Tibial nerve (tissue), 4 donors: ENCODE measurements at places on chromosomes 6 and 20.

DNA sequence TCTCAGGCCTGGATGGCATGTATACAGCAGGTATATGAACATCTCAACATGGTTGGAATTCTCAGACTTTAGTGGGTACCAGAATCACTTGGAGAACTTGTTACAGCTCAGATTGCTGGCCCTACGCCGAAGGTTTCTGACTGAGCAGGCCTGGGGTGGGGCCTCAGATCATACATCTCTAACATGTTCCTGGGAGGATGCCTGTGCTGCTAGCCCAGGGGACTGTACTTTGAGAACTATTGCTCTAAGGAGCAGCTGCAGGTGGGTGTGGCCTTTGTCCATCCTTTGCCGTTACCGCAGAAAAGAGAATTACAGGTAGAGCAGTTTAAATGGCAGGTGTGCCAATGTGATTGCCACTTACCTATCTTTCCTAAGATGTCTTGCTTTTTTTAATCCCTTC, 310.5 kb upstream of the JAG1 start:
- H3K4me1 ChIP-seq: peaks cover 6% of the 10 kb centered on the region
- H3K27ac ChIP-seq: no peak overlapping the region
- no peak for DNase-seq
- H3K4me3 ChIP-seq: no peak overlapping the region
- H3K27me3 ChIP-seq: no peaks in the 10 kb centered on the region

DNA sequence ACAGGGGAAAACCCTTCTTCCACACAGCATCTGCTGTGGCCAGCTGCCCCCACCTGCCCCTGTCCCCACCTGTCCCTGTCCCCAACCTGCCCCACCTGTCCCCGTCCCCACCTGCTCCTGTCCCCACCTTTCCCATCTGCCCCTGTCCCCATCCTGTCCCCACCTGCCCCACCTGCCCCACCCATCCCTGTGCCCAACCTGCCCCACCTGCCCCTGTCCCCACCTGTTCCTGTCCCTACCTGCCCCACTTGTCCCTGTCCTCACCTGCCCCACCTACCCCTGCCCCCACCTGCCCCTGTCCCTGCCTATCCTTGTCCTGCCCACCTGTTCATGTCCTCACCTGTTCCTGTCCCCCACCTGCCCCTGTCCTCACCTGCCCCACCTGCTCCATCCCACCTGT, 6.4 kb upstream of the MYT1 start:
- H3K4me1 ChIP-seq: no peaks in the 10 kb centered on the region
- H3K36me3 ChIP-seq: no peaks in the 10 kb centered on the region
- H3K27me3 ChIP-seq: peaks cover 70% of the 10 kb centered on the region
- no peak overlapping the region for H3K27ac ChIP-seq
- DNase-seq: no peak

DNA sequence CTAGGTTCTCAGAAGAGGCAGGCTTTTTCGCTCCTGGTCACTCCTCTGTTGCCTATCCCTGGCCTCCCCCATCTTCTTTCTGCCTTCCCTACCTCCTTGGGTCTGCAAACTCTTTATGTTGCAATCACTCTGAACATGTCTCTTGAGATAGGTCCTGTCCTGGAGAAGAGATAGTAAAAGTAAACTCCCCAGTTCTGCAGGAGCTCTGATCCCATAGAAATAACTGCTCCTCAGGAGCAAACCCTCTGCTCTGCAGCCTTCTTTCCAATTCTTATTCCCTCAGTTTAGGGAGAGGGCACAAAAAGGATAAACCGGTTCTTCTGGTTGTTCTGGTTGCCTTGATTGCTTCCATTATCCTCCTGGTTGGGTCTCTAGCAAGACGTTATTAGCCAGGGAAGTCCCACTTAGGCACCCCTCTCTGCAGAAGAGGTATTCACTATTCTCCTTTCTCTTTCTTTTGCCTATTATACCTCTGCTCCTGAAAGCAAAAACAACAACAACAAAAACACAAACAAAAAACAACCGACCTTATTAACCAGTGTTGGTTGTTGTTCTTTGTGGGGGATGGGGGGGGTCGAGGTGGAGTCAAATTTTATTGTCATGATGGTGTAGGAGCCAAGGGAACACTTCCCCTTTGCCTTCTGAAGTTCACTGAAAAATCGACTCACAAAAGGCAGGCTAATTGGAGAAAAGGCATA, 973 bp downstream of the TRIM38 start:
- peaks cover 37% of the 10 kb centered on the region for H3K36me3 ChIP-seq
- H3K27ac ChIP-seq: peak overlapping the region; percentile 96
- DNase-seq: no peak
- no peaks in the 10 kb centered on the region for H3K4me1 ChIP-seq

GRCh38 chr6:128515550-128516513, 4.6 kb downstream of the PTPRK start:
- H3K4me3 ChIP-seq: no peak overlapping the region
- H3K36me3 ChIP-seq: no peaks in the 10 kb centered on the region
- H3K27me3 ChIP-seq: no peaks in the 10 kb centered on the region
- no peaks in the 10 kb centered on the region for H3K4me1 ChIP-seq

DNA sequence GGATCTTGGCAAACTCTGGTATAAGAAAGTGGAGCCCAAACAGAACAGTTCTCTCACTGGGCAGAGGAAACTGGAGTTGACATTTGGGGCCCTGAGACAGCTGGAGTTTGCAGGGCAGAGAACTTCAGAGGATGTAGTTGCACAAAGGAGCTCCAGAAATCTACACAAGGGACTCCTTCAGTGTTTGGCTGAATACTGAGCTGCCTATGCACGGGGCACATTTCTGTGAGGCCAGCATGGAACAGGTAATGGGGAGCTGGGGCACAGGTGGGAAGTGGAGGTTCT, 169.3 kb downstream of the ANKRD60 start:
- DNase-seq: no peak
- H3K27me3 ChIP-seq: no peaks in the 10 kb centered on the region
- no peaks in the 10 kb centered on the region for H3K36me3 ChIP-seq
- H3K4me3 ChIP-seq: no peak overlapping the region
- H3K4me1 ChIP-seq: peaks cover 16% of the 10 kb centered on the region
